ENCODE measurements at places on chromosomes 1 and 21. TPM values are rescaled to one million over a fixed set of nuclear protein-coding genes. Genes with fewer than 3 reads are reported as not detected.
A peak's percentile ranks its signal among the peaks of the same experiment; 100 is the strongest.

DNA sequence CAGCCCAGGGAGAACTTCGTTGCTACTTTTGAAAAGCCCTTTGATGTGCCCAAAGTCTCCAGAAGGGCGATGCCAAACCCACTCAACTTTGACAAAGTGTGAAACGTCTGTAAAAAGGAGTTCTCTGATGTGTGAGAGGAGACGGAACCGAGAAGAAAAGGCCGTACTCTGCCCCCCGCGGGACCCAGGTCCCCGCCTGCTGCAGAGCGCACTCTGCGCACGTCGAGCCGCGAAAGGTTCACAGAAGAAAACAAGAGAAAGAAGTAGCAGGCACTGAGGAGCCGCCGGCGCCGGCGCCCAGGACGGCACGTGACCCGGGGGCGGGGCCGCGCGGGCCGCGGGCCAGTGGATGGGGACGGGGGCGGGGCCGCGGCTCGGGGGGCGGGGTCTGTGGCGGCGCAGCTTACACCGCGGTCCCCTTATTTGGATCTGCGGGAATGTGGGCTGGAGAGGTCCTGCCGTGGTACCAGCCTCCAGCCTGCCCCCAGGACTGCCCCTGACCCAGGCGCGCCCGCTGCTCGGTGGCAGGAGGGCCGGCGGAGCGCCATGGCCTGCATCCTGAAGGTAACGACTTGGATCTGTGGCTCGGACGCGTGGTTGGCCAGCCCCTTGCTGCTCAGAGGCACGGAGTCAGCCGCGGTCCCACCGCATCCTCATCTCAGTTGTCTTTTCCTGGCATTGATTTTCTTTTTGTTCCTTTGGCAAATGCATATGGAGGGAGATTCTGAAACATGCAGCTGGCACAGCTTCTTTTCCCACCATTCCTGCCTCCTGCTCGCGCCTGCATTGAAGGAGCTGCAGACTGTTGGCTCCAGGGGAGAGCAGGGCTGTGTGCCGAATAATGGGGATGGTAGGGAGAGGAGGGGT, at the start of gene ST6GALNAC3:
Gene ST6GALNAC3 (plus strand): TSS at position 426 of the 867 bp plus-strand sequence.
- peak; percentile 85 for DNase-seq

DNA sequence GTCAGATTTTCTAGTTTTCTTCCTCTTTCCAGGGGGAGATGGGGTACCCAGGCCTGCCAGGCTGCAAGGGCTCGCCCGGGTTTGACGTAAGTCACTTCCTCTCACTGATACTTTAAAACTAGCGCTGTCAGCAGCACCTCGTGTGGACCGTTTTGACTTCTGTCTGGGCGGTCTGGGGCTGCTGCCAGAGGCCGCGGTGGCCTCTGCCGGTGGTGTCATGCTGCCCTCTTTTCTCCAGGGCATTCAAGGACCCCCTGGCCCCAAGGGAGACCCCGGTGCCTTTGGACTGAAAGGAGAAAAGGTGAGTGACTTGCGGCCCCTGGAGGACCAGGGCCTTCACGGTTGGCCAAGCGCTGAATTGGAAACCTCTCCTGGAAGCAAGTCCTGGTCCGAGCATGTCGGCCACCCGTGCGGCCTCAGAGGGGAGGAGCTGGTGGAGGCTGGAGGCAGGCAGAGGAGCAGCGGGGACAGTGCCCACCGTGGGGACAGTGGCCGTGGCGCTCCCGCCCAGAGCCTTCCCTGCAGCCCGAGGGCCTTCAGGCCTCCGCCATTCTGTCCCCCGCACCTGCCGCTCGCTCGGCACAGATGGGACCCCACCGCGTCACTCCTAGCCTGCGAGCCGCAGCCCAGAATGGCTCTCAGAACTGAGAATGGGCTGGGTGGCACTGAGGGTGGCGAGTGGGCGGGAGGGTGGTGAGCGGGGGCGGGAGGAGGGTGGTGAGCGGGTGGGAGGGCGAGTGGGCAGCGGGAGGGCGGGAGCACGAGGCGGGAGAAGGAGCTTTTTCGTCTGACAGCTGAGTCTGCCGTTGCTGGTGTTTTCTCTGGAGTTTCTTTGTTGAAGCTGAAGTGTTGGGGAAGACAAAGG, 9.4 kb downstream of the COL6A1 start:
- no peak for DNase-seq

- DNase-seq = peak; percentile 5
These were observed 34.8 kb downstream of the LIN9 start for GRCh38 chr1:226274138-226274537.

- no peak for DNase-seq
These were observed 9.8 kb downstream of the PHC2 start for GRCh38 chr1:33420870-33421775.

- no peak for DNase-seq
These were observed 87.9 kb downstream of the RGS7 start for GRCh38 chr1:241269116-241269515.

DNA sequence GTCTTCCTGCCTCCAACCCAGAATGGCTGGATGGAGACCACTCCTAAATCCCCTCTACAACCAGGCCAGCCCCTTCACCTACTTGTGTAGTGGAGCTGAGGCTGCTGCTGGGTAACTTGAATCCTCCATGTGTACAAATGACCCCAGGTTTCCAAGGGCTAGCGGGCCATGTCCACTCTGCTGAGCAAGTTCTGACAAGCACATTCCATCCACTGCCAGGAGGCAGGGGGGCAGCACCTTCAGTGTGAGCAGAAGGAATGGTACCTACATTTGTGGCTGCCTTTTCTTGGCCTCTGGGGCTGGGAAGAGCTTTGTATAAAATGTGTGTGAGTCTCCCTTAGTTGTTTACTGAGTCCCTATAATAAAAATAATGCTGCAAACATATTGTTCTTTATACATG, 14.5 kb downstream of the KIAA0040 start:
- DNase-seq = no peak

DNA sequence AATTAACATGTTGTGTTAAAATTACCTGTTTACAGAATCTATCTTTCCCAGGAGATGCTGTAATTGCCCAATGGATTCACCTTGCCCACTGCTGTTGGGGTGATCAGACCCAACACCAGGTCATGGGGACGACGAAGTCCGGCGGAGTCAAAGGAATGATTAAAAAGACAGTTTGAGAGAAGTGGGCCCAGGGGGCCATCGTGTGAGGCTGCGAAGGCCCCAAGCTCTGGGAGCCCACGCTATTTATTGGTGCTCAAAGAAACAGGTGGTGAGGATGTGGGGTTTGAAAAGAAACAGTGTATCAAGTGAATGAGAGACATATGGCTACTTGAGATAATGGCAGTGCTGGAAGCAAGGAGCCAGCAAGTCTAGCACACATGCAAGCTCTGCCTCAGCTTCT, 16.3 kb upstream of the L1TD1 start:
- DNase-seq = no peak

- peak; percentile 72 for DNase-seq
These were observed 4.4 kb downstream of the B4GALT3 start for GRCh38 chr1:161172776-161173376.

DNA sequence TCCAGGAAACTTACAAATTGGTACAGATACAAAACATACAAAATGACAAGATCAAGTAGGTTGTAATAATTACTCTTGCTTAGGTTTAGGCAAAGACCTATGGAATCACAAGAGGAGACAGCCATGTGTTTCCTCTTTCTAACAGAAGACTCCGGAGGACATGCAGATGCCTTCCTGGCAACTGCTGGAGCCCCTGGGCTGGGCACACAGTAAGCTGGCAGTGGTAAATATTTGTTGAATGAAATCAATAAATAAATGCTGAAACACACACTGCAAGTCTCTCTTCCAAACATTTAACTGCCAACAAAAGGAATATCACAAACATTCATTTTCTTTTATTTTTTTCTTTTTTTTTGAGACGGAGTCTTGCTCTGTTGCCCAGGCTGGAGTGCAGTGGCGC, 149.4 kb downstream of the SLC45A1 start:
- no peak for DNase-seq

DNA sequence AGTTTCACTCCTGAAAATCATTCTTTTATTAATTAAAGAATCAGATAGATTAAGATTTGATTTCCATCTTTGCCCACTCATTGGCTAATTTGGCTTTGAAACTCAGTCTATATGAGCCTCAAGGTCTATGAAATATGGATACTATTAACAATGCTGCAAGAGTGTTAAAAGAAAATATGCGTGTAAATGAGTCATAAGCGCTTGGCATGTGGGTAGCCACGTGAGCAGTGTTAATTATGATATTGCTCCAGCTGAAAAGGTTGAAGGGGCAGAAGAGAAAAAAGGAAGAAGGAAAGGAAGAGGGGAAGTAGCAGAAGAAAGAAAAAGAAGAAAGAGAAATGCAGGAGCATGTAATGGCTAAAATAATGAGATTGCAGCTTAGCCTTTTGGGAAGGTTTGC, 151.4 kb downstream of the CHRM3 start:
- DNase-seq = no peak

DNA sequence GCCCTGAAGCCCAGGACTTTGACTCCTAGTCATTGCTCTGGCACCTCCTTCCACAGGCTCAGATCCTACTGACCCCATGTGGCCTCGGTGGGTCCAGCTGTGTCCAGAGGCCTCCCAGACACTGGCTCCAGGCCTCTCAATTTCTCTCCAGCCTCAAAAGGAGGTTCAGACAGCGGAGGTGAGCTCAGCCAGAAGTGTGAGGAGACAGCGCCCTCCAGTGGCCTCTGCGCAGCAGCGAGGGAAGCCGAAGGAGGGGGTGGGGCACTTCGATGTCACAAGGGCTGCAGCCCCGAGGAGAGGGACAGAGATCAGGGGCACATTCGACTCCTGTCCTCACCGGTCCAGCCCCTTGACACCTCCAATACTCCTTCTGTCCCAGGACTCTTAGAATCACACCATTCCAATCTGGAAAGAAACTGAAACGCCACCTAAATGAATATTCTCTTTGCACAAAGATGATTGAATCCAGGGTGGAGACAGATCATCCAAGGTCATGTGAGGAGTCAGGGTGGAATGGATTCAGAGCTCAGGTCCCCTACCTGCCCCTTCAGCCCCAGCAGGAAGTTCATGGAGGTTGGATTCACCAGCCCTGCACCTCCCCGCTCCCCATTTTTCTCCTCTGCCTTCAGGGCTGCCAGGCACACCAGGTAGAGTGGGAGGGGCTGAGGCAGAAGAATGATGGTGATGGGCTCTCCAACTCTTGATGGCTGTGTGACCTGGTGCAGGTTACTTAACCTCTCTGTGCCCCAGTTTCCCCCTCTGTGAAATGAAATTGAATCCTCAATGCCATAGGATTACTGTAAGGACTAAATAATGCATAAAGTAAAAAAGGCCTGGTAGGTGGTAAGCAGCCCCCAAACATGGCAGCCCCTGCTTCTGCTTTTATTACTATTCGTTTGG, 34.8 kb upstream of the ZBTB40 start:
- peak; percentile 75 for DNase-seq

GRCh38 chr1:1098681-1099421, 17.0 kb downstream of the C1orf159 start:
- DNase-seq = no peak

GRCh38 chr1:226725897-226726267, 13.2 kb downstream of the ITPKB start:
- DNase-seq = no peak

- peak; percentile 86 for DNase-seq
These were observed 256.7 kb upstream of the CAMK1G start for GRCh38 chr1:209326831-209327230.

DNA sequence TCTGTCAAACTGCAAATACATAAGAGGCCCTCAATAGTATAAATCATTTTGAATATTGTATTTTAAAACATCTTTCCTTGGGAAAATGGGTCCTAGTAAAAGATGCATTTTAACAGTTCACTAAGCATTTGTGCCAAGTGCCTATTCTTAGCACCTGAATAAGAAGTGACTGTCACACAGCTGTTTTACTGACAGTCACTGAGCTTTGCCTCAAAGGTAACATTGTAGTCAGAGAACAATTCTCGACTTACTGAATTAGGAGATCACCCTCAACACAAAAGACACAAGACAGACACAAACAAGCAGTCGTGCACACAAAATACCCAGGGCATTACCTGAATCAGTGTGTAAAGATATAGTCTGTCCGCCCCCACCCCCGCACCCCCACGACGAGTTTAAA, 408 bp downstream of the ESRRG start:
- no peak for DNase-seq

- DNase-seq = peak; percentile 45
These were observed 27.2 kb downstream of the SYT6 start for GRCh38 chr1:114126261-114127095.

DNA sequence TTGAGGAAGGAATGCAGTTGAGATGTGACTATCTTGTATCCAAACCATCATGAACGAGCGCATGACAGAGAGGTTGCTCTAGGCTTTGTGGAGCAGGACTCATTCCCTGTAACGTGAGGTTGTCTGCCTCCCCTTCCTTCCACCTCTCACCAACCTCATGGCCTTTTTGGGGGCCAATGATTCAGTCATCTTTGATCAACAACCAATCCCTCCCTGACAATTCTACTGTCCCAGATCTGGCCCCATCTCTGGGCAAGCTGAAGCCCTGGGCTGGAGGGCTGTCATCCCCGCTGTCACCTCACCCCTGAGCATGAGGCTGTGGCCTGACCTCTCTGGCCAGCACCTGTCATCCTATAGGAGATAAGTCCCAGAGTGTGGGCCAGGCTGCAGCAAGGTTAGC, 19.7 kb downstream of the MTARC1 start:
- DNase-seq = no peak

DNA sequence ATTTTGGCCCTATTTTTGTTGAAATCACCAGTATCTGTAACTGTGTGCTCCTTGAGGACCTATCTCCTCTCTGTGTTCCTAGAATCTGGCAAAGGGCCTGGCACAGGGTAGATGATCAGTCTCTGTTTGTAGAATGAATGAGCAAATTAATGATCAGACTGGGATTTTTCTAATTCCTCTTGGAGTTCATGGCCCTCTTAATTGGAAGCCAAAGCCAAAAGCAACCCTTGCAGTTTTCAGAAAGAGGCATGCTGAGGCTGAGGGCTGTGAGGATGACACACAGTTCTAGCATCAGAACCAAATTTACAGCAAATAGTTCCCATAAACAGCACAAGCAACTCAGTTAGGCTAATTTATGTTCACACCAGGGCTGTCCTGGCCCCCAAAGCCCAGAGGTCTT, 111.1 kb upstream of the BEND5 start:
- peak; percentile 20 for DNase-seq

GRCh38 chr1:68232289-68233148, at the start of gene WLS:
Gene WLS, minus strand, starts transcription at chr1:68232523. Its CDS starts 224 bp downstream, at chr1:68232299.
- peak; percentile 95 for DNase-seq

GRCh38 chr1:237760951-237761350, 129.8 kb downstream of the ZP4 start:
- no peak for DNase-seq

- no peak for DNase-seq
These were observed 62.7 kb downstream of the PLPP3 start for GRCh38 chr1:56516539-56517252.

GRCh38 chr1:176244851-176245250, 37.8 kb upstream of the COP1 start:
- DNase-seq = no peak

- DNase-seq = no peak
These were observed 170.9 kb downstream of the DYRK1A start for GRCh38 chr21:37537391-37537996.

DNA sequence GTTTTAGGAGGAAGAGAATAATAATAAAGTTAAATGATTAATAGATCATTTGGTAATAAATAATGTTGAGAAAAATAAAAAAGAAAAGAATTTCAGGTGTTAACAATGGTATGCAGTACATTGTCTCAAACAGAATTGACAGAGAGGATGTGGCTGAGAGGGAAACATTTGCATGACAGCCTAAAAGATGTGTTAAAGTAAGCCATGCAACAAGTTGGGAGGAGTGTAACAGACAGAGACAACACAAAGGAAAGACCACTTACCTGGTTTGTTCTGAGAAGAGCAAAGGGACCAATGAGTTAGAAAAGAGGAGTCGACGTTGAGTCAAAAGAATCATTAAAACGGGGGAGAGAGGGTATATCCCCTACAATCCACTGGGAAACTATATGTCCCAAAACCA, 814.0 kb downstream of the KCNT2 start:
- no peak for DNase-seq

Gene RGS7
- total RNA-seq = 0.13 TPM

Gene WNT2B
- 7.8 TPM for total RNA-seq

Gene AMY1C
- total RNA-seq = not detected

Gene OR2L2
- 0.04 TPM for total RNA-seq

Measured in muscle of leg (tissue), 16 donors.